ENCODE measurements at places on chromosomes 5 and 9.

- DNase-seq: no peak
These were observed 26.0 kb upstream of the JAK2 start for GRCh38 chr9:4959031-4959430.

- no peak for DNase-seq
These were observed 126.4 kb downstream of the SLF1 start for GRCh38 chr5:94744906-94745305.

DNA sequence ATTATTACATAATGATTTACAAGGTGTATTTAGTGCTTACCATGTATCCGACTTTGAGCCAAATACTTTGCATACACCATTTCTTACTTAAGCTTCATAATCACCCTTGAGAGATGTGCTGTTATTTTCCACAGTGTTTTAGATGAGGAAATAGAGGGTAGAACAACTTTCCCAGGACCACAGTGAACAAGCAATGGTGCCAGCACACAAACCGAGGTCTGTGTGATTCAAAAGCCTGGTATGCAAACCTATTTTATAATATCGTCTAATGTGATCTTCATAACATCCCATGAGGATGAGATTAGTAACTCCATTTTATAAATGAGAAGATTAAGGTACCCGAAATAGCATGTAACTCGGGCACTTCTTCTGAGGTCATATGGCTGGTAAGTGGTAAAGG is 294.7 kb downstream of the NSG2 start:
- no peak for DNase-seq

DNA sequence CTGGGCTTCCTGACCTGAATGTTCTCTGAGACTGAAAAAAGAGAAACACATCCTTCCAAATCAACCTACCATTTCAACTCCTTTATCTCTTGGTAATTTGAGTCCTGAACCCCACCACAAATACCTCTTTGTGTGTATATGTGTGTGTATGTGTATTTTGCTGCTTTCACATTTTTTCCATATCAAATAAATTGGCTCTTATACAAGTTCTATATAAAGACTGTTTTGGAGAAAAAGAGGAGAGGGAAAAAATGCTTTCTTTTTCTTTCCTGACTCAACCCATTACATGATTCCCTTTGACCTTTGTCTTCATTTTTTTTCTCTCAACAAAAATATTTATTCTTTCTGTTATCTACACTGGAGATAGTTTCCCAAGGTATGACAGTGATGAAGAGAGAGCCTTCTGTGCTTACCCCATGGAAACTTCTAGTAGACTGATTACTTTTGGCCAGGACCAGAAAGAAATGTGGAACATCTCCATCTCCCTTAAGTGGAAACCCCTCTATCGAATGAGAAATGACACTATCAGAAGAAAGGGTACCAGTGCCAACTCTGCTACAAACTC is 85.3 kb downstream of the PAPPA start:
- DNase-seq: no peak

- DNase-seq: no peak
These were observed 10.5 kb downstream of the ARSK start for GRCh38 chr5:95565280-95565920.

GRCh38 chr5:39863926-39864552 is 439.3 kb upstream of the DAB2 start:
- no peak for DNase-seq

DNA sequence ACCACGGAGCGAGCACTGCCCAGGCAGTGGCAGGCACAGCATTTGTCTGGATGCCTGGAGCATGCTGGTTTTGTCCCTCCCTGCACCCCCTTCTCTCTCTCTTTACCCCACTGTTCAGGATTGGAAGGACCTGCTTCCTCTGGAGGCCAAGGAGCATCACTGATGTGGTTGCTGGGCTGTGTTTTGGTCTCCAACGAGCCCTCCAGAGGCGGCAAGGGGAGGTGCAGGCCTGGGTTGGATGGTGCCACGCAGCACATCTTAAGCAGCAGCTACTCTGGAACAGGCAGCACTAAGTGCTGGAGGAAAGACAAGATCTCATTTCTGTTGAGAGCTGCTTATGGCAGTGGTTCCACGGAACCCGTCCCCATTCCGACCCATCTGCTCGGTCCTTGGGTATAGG is 139.6 kb downstream of the CMYA5 start:
- no peak for DNase-seq

DNA sequence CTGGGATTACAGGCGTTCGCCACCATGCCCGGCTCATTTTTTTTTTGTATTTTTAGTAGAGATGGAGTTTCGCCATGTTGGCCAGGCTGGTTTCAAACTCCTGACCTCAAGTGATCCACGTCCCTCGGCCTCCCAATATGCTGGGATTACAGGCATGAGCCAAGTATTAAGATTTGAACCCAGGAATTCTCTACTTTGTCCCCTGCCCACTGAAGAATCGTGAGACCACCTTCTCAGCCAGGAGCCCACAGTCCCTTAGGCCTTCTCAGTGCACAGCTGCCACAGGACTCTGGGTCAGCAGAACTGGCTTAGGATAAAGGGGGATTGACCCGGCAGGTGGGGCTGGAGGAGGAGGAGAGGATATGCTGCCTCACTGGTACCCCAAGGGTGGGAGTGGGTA is 13.4 kb downstream of the OLFML2A start:
- no peak for DNase-seq

DNA sequence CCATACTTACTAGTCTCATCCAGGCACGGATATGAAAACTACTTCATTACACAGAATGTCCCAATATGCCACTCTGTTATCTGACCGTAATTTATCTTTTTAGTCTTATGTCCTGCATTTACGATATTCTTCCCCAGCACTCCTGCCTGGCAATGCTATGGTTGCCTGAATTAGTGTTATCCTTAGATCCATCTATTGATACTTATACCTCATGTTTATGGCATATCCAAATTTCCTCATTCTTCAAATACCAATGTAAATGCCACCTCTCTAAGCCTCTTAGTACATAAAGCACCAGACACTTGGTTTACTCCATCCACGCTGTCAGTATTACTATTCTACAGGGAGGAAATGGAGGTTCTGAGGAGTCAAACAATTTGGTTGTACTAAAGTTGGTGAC is 507.8 kb upstream of the NMUR2 start:
- DNase-seq: no peak

GRCh38 chr5:135395451-135395850 is 3.6 kb downstream of the MACROH2A1 start:
- DNase-seq: no peak

GRCh38 chr5:17679597-17680203 is 45.4 kb downstream of the TAF11L14 start:
- no peak for DNase-seq

DNA sequence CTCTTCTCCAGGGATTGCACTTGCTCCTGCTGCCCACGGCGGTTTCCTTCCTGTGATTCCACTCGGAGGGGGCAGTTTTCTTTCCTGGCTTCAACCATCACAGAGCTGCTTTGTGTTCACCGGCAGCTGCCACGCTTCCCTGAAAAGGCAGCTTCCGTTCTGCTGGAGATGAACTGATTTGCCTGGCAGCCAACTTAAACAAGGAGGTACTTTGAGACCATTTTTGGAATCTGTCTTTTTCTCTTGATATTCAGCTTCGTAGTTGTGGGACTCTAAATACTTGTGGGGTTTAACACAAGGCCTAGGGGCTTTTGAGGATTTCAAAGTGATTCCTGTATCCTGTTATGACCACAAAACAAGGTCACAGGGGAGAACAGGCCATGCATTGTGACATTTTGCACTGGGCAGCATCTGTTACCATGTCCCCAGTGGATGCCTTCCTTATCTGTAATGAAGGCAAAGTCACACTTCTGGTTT is 192.0 kb downstream of the MTRR start:
- no peak for DNase-seq

GRCh38 chr5:74141053-74141452 is 499.5 kb downstream of the ENC1 start:
- DNase-seq: no peak

- no peak for DNase-seq
These were observed 46.8 kb downstream of the APTX start for GRCh38 chr9:32954642-32955041.

DNA sequence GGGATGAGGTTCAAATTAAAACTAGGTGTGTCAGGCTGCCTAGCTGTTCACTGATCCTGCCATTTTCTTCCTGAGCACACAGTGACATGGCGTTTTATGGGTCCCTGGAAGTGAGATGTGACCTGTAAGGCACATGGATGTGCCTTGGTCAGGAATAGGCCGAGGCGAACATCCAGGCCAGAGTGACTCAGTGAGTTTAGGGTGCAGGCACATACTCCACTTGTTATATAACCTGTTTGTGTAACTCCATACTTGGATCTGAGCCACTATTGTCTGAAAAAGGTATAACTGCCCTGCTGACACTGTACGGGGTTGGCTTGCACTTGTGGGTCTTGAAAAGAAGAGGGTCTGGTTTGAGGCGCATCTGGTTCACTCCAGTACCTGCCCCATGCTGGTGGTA is 150.1 kb upstream of the ADAMTS16 start:
- DNase-seq: no peak

DNA sequence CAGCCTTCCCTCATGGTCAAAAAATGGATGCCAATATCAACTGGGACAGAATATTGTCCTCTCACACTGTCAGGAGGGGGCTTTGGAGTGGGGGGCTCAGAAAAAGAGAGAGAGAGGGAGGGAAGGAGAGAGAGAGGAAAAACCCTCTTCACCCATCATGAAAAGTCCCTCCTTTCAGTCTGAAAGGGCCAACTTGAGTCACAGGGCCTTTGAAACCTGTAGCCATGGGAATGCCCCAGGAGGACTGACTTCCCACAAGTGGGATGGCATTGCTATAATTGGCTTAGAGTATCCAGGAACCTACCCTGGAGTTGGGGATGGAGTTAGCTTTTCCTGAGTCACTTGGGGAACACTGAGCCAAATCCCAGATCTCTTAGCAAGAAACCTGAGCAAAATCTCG is 41.2 kb downstream of the DNAJC21 start:
- DNase-seq: no peak

Measured in stimulated activated CD8-positive, alpha-beta memory T cell treated with anti-CD3 and anti-CD28 coated beads, Interleukin-7, amount 100 ng/mL, for 1 hour (primary cell).